ENCODE measurements at places on chromosomes 4 and X.

- DNase-seq, result no peak
Observed at GRCh38 chr4:98522062-98522461, 136.3 kb downstream of the TSPAN5 start.

- DNase-seq, result no peak
Observed at GRCh38 chr4:24328310-24328709, 256.0 kb downstream of the DHX15 start.

GRCh38 chr4:154078504-154079350 lies 289.8 kb upstream of the SFRP2 start:
- DNase-seq, result no peak

- DNase-seq, result no peak
Observed at GRCh38 chr4:70948665-70949260, 44.7 kb upstream of the DCK start.

DNA sequence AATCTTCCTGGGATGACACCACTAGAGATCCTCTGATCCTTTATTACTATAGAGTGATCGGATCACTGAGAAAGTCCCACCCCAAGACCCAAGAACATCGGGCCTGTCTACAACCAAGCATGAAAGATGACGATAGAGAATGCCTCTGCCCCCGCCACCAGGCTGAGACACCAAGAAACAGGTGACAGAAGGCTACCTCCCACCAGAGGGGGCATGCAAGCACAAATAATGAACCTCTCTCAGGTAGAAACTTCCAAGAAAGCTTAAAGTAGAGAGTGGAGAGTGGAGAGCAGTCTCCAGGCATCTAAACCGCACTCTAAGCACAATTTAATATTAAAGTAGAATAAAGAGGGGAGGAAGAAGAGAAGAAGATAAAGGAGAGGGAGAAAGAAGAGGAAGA lies 402.6 kb downstream of the INPP4B start:
- DNase-seq, result no peak

- no peak for DNase-seq
Observed at GRCh38 chr4:169976951-169977350, 49.2 kb downstream of the MFAP3L start.

- DNase-seq, result no peak
Observed at GRCh38 chr4:140168474-140168873, 14.5 kb upstream of the MAML3 start.

DNA sequence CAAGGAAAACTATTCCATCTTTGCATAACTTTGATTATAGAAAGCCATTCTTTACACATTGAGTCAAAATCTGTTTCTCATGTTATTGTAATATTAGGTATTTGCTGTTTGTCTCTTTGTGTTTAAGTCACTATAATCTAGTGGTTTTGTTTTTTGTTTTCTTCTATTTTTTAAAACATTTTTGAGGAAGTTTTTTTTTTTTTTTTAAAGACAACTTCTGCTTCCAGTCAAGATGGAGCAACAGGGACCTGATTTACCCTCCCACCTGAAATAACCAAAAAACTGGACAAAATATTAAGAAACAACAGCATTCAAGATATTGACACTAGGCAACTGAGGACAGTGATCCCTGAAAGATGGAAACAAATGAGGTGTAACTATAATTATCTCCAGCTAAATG lies 18.4 kb upstream of the NSUN7 start:
- DNase-seq, result no peak

GRCh38 chr4:6701371-6701770 lies 7.7 kb downstream of the S100P start:
- no peak for DNase-seq

DNA sequence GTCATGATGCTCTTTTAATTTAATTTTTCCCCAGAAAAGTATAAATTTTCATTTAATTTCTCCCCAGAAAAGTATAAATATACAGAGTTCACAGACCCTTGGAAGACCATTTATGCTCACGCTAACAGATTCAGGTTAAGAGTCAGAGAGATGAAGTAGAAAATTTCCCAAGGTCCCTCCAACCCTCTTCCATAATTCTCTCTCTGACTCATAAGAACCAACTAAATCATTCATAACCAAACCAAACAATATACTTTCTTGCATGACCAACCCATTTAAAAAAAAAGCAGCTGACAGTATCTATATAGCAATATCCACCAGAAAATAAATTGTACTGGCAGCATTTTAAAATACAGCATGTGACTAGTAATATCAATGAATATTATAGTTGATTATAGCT lies 3.9 kb downstream of the KLHL8 start:
- DNase-seq, result no peak

- no peak for DNase-seq
Observed at GRCh38 chrX:15170927-15171326, 99.0 kb downstream of the ASB9 start.

DNA sequence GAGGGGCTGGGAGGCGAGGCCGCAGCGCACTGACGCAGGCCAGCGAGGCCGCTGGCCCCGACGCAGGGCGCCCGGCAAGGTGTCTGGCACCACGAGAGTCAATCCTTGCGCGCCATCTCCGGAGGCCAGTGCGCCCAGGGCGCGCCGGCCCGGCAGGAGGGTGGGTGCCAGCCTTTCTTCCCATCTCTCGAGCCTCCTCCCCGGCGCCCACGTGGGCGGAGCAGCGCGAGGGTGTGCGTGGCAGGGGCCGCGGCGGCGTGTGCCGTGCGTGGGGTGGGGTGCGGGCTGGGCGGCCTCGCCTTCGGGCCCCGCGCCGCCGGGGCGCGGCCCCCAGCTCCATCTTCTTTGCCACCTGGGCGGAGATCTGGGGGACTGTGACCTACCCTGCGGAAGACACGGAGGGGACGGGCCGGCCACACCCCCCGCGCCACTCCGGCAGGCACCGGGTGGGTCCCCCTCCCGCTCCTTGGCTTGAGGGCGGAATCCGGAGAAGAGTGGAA lies 877 bp downstream of the JAKMIP1 start:
- DNase-seq, result no peak

DNA sequence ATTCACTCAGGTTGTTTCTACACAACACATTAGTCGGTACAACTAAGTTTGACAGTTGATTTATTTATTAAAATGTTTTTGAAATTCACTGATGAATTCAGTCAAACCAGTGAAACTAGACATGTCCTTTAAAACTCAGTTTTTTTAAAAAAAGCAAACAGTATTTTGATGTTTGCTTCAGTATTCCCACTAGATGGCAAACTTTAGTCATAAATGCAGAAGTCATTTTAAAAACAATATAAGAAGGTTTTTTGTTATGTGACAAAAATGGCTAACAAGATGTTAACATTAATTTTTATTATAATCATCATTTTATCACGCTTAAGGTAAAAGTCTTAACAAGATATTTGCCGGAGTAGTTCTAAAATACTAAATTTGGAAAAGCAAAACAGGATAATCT lies 1337.8 kb upstream of the DIAPH2 start:
- DNase-seq, result no peak

- DNase-seq, result no peak
Observed at GRCh38 chr4:76074993-76075600, 588 bp downstream of the ART3 start.

DNA sequence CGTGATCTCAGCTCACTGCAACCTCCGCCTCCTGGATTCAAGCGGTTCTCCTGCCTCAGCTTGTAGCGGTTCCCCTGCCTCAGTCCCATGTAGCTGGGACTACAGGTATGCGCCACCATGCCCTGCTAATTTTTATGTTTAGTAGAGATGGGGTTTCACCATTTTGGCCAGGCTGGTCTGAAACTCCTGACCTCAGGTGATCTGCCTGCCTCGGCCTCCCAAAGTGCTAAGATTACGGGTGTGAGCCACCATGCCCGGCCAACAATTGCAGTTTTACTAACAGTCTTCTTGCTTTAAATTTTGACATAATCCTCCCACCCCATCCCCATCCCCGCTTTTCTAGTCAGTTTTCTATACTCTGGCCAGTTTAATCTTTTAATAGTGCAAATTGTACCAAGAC lies 112.0 kb downstream of the CFAP299 start:
- DNase-seq, result no peak
